Iris pigment epithelial cell (primary cell): ENCODE measurements at places on chromosomes 1 and 21.
A peak's percentile ranks its signal among the peaks of the same experiment; 100 is the strongest.

DNA sequence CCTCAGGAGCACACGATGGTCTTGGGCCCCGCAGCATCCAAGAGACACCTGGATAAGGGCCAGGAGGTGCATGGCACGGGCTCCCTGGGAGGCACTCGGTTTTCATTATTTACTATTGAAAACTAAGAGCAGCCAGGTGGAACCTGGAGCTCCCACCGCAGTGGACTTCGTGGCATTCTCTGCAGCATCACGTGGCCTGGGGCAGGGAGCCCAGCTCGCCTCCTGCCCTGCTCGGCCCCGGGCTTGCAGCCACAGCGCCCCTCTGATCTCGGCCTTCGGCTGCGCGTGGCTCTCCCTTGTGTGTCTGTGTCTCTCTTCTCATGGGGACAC lies 121.6 kb downstream of the SIK1 start:
- no peak for DNase-seq

DNA sequence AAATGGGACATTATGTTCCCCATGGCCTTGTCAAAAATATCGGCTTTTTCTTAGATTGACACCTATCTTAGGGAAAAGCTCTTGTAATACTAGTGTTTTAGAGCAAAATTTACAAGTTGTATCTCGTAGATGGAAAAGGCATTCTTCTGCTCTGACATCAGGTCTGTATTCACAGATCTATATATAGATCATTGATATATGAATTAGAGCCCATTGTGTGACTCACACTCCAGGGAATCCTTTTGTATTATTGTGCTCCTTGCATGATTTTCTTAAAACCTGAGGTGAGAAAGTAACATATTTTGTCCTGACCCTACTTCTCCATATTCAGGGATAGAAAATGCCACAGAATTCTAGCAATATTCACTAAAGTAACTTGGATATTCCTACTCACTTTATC lies 1160.8 kb upstream of the B3GALT2 start:
- DNase-seq = no peak

DNA sequence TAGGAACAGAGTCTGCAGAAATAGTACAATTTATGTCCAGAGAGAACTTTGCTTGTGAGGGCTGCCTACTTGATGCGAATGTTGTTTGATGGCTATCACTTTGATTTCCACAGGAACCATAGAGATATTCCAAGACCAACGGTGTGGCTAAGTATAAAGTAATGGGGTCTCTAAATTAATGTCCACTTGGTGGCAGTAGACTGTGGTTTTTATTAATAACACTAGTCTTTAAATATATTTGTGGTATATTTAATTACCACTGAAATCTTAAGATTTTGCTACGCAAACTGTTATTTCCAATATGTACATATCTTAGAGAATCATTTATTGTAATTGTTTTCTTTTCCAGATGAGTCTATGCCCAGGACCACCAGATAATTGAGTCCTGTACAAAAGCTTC lies 647.9 kb downstream of the PLA2G4A start:
- peak; percentile 24 for DNase-seq

- DNase-seq = no peak
Observed at GRCh38 chr1:56345831-56346230, 233.5 kb downstream of the PLPP3 start.

GRCh38 chr1:37055631-37056030 lies 21.3 kb upstream of the GRIK3 start:
- DNase-seq = no peak

GRCh38 chr1:163202833-163203451 lies at the start of gene RGS5:
TSS of gene RGS5 (minus strand) at chr1:163202916. CDS start at chr1:163202835, 81 bp downstream.
- peak; percentile 24 for DNase-seq

GRCh38 chr1:24713176-24713575 lies 32.1 kb upstream of the CLIC4 start:
- DNase-seq = no peak

- DNase-seq = peak; percentile 86
Observed at GRCh38 chr1:218380125-218380977, 35.2 kb downstream of the TGFB2 start.
